ENCODE measurements at places on chromosomes 12 and 14.
A peak's percentile ranks its signal among the peaks of the same experiment; 100 is the strongest.

- DNase-seq, result no peak
These were observed 7.9 kb upstream of the DNAH10 start for GRCh38 chr12:123754041-123754772.

- DNase-seq, result peak; percentile 10
These were observed 501 bp downstream of the RIMKLB start for GRCh38 chr12:8698132-8698851.

GRCh38 chr12:11496157-11496851 is 100.9 kb upstream of the PRB2 start:
- DNase-seq, result no peak

DNA sequence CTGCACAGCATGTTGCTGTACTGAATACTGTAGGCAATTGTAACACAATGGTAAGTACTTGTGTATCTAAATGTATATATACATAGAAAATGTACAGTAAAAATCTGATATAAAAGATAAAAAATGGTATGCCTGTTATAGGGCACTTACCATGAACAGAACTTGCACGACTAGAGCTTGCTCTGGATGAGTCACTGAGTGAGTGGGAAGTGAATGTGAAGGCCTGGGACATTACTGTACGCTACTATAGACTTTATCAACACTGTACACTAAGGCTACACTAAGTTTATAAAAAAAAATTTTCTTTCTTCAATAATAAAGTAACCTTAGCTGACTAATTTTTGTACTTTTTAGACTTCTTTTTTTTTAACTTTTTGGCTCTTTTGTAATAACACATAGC is 24.2 kb upstream of the NEDD1 start:
- no peak for DNase-seq

DNA sequence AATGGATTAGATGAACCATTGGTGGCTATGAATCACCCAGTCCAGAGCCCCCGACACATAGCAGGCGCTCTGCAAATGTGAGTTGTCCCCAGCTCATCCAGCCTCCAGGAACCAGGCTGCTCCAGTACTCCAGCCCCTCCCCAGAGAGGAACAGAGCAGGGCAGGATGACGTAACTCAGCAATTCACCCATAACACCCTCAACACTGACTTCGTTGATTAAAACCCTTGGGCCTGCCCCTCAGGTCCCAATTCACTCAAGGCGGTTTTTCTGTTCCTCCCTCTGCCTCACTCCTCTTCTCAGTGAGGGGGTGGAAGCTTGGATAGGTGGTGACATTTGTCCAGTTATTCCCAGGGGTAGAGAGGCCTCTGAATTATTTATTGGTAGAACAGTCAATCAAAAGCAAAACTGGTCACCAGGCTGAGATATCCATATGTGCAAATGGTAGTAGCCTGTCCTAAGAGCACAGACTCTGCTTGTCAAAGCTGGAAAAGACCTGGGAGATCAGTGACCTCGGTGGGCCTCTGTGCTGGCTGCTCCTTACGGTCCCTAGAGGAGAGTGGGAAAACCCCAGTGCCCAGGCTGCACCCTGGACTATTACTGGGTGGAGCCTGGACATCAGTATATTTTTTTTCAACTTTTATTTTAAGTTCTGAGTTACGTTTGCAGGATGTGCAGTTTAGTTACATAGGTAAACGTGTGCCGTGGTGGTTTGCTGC is 97.0 kb downstream of the CMKLR1 start:
- peak; percentile 6 for DNase-seq

GRCh38 chr12:54359762-54360351 is 4.4 kb downstream of the GPR84 start:
- no peak for DNase-seq

DNA sequence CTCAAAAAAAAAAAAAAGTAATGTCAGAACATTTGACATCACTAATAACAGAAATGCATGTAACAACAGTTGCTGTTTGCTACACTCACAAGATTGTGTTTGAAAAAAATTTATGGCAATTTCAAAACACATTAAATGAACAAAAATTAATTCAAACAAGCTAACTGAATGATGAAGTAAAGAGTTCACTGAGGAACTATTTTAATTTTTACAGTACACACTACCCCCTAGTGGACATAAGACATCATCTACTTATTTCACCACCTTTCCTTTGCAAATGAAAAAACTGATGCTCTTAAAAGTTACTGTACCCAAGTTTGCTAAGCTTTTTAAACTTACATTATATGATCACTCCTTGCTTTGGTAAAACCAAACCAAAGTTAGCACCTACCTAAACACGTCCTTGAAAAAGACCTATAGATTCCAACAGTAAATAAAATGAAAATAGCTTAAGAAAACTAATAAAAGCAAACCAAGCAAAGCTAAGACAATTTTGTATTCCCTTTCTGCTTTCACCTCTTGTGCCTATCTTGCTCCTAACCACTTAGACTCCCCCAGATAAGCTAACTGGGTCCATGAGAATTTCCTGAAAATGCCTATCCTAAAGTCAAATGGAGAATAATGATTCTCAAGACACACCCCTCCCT is 22.2 kb downstream of the UBE2N start:
- peak; percentile 11 for DNase-seq

DNA sequence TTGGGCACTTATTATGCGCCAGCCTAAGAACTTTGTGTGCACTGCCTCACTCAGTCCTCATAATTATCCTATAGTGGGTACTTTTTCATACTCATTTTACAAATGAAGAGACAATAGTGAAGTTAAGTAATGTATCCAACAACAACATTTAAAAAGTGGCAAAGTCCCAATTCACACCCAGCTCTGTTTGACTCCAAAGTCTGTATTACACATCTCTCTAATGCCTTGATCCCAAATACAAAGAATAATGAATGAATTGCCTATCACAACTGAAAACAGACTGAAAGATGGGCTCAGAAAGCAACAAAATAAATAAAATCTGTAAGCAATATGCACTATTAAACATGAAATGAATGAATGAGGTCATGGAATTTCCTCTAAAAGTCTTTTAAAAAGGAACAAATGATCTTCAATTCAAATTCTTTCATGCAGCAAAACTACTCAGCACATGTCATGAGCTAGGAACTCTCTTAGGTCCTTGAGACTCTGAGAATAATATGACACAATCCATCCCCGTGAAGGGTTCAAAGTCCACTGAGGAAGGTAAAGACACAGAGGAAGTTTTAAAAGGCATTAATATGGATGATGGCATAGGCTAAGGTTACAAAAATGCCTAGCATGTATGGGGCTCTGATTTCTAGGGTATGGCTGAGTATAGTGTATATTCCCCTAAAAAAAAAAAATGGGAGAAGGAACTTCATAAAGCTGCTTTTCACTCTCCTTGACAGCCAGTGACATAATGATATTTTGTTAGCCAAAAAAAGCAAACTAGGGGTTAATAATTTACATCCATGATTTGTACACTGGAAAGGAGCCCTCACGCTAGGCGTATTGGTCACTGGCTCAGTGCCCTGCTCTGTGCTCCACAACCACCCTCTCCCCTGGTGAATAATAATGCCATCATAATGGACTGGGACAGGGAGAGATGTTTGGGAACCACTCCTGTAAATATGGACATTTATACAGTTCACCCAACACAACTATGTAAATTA is 103.4 kb downstream of the SLC2A13 start:
- peak; percentile 86 for DNase-seq

DNA sequence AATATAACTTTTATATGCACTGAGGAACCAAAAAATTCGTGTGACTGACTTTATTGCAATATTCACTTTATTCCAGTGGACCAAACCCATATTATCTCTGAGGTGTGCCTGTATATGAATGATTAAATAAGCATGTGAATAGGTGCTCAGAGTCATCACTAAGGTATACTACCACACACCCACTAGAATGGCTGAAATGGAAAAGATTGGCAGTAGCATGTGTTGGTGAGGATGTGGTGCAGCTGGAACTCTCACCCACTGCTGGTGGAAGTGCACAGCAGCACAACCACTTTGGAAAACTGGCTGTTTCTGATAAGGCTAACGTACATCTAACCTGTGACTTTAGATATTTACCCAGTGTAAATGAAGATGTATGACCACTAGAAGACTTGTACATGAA is 36.8 kb downstream of the GOLGA5 start:
- no peak for DNase-seq

DNA sequence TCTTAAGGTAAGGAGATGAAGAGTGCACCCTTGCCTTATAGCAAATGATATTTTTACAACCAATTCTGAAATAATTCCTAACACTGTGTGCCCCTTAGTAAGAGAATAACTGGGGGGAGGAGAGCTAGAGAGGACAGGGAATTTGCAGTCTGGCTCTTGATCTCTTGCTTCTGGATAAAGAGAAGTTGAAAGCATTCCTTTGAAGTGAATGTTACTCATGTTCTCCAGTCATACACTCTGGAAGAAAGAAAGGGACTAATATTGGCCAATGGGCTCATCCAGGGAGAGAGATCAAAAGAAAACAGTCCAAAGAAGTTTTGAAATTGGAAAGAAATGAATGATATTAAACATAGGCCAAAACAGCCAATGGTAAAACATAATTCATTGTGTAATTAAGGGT is 25.3 kb downstream of the C12orf75 start:
- peak; percentile 54 for DNase-seq

- no peak for DNase-seq
These were observed 55.6 kb downstream of the KCTD10 start for GRCh38 chr12:109421355-109422087.

DNA sequence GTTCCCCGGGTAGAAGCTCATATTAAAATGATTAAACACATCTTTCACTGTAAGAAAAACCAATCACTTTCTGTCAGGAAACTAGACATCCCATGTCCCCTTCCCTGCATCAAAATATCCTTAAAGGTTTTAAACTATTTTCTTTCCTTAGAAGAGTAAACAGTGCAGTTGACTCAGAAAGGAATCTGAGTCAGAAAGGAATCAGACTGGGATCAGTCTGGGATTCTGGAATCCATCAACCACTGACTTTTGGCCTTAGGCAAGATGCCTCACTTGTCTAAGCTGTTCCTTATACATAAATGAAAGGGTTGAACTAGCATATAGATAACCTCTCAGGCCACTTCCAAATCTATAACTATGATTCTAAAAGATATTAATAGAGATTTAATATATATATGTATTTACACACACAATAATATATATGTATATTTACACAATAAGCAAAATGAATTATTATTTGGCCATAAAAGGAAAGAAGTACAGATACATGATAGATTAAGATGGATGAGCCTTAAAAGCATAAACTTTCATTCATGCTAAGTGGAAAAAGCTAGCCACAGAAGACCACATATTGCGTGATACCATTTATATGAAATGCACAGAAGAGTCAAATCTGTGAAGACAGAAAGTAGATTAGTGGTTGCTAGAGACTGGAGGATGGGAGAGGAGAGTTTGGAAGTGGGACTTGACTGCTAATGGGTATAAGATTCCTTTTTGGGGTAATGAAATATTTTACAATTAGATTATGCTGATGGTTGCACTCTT is 114.4 kb downstream of the SLC38A1 start:
- no peak for DNase-seq

DNA sequence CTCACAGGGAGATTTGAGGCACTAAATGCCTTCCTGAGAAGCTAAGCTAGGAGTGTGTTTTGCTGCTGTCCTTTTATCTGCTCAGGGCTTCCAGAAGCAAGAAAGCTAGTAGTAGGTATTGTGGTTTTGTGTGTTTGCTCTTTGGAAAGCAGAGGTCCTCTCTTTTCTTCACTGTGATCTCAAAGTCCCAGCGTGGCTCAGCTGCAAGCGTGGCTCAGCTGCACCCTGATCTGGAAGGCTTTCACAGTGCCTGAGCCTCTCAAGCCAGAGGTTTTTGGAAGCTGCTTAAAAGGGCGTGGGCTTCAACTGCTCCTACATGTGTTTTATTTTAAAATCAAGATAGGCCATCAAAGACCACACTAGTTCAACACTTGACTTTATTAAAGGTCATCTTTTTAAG is 337.4 kb upstream of the RGS6 start:
- DNase-seq, result no peak

GRCh38 chr12:46387670-46388069 is 15.1 kb upstream of the SLC38A2 start:
- DNase-seq, result peak; percentile 65

DNA sequence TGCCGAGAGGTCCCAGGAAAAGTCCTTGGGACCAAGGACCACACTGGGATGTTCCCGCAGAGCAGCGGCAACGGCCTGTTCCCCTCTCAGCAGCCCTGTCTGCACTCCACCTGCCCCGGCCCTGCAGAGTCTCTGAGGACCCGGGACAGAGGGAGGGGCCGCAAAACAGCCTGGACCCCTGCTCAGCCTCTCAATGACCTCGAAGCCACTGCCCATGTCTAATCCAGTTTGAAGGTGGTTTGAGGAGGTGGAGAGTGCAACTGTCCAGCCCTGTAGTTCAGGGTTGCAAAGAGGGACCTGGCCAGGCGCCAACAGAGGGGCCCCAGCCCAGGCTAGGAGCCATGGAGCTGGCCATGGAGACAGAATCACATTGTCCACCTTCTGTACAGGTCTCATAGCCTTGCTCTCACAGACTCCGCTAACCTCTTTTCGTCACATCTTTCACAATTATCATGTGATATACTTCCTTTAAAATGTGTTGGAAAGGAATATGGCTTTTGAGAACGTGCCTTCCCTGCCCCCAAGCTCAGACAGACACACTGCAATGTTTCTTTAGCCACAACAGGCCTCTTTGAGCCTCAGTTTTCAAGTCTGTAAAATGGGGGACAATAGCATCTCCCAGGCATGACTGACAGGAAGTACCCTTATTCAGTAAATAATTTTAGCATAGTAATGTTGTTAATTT is 49.3 kb downstream of the ACTN1 start:
- DNase-seq, result no peak

DNA sequence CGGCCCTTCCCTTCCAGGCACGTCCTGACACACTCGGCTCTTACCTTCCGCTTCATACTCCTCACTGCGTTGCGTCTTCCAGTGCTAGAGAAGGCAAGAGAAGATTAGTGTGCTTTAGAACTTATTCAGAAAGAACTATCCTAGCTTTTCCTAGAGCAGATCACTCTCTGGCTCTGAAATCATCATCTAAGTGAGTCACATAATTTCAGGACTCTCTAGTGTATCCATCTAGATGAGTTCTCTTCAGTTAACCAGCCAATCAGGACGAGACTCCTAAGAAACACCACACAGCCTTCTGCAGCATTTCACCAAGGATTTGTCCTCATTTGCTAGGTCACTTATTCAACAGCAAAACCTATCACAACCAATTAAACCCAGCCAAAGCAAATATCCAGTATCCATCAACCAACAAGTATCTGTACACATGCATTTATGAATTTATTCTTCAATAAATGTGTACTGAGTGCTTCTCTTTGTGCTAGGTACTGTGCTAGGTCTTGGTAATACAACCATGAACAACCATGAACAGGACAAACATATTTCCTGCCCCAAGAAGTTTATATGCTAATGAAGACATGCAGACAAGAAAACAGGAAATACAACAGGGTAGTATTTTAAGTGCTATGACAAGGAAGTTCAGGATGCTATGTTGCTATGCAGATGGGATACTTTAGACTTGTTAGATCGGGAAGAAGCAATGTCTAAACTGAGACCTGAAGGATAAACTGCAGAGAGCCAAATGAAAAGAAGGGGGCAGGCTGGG is 52.1 kb downstream of the NIN start:
- DNase-seq, result no peak
